ENCODE measurements at places on chromosomes 5 and 9.
A peak's percentile ranks its signal among the peaks of the same experiment; 100 is the strongest.

- no peak for DNase-seq
Measured at GRCh38 chr9:108953983-108954574, 19.9 kb downstream of the ABITRAM start.

- DNase-seq = no peak
Measured at GRCh38 chr5:35197351-35197750, 32.9 kb downstream of the PRLR start.

- no peak for DNase-seq
Measured at GRCh38 chr9:74935008-74935407, 17.7 kb downstream of the C9orf40 start.

DNA sequence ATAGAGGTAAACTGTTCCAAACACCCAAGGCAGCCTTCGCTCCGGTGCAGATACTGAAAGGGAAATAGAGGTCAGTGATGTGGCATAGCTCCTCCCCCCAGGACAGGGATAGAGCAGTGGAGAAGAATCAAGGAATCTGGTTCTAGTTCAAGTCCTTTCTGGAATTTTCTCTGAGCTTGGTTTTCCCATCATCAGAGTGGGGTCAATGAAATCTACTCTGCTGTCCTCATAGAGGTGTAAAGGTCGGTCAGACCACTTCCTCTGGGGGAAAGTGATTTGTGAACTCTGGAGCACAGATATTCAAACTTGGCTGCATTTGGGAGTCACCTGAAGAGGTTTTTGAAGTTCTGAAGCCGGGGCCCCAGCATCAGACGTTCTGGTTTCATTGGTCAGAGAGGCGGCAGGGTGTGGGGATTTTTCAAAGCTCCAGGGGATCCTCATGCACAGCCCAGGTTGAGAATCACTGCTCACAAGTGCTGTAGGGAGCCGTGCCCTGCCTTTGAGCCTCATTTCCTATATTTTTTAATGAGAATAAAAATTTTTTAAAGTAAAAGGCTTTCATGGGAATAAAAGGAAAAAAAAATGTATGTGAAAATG is 105.7 kb upstream of the RAD23B start:
- DNase-seq = no peak

DNA sequence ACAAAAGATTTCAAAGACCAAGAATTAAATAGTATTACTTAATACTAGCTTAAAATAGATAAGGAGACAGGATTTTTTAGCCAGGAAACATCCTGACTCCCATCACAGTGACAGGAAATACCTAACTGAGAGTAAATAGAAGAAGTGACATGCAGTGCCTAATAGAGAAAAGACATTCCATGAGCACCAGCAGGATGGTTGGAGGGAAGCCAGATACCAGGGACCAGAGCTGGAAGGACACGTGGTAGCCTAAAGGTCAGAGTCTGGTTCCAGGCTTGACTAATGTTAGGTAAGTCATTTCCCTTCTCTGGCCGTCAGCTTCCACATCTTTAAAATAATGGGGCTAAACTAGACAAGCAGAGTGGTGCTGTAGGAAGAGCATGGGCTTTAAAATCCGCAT is 41.6 kb downstream of the CDK5RAP2 start:
- DNase-seq = no peak

GRCh38 chr9:128554155-128554862 is 1.9 kb downstream of the SPTAN1 start:
- peak; percentile 59 for DNase-seq

DNA sequence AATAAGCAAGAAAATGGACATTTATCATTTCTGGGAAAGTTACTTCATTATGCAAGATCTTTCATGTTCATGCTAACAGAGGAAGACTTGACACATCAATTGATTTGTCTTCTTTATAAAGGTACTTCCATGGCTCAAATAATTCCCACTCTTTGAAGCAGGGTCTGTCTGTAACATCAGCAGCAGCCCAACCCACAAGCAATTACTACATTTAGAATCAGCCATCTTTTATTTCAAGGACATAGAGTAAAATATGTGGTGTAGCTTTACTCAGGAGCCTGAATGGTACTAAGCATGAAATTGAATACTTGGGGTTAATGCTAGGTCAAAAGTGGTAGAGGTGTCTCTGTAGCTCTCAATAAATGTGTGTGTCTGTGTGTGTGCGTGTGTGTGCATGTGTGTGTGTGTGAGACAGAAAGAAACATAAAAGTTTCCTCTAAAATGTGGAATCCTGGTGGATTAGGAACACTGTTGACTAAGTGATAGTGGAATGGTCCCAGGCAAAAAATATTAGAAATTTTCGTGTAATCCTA is 581.1 kb downstream of the CAAP1 start:
- DNase-seq = no peak

- DNase-seq = no peak
Measured at GRCh38 chr5:144275329-144275728, 104.7 kb downstream of the KCTD16 start.

DNA sequence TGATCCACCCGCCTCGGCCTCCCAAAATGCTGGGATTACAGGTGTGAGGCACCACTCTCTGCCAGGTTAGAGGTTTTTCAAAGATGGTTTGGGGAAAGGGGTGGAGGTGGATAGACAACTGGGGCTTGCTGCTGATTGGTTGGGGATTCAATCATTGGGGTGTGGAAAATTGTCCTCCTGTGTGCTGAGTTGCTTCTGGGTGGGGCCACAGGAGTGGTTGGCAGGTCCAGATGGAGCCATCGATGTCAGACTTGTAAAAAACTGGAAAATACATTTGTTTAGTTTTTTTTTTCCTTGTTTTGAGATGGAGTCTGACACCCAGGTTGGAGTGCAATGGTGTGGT is 61.9 kb upstream of the CLINT1 start:
- no peak for DNase-seq

GRCh38 chr9:132260846-132261245 is 93.9 kb downstream of the SETX start:
- DNase-seq = no peak

Data from activated CD8-positive, alpha-beta memory T cell treated with anti-CD3 and anti-CD28 coated beads, Interleukin-2, amount 50 U/mL, for 48 hours (primary cell).